Hippocampal formation (tissue), 2 donors: ENCODE measurements at places on chromosomes 1 and 21.

DNA sequence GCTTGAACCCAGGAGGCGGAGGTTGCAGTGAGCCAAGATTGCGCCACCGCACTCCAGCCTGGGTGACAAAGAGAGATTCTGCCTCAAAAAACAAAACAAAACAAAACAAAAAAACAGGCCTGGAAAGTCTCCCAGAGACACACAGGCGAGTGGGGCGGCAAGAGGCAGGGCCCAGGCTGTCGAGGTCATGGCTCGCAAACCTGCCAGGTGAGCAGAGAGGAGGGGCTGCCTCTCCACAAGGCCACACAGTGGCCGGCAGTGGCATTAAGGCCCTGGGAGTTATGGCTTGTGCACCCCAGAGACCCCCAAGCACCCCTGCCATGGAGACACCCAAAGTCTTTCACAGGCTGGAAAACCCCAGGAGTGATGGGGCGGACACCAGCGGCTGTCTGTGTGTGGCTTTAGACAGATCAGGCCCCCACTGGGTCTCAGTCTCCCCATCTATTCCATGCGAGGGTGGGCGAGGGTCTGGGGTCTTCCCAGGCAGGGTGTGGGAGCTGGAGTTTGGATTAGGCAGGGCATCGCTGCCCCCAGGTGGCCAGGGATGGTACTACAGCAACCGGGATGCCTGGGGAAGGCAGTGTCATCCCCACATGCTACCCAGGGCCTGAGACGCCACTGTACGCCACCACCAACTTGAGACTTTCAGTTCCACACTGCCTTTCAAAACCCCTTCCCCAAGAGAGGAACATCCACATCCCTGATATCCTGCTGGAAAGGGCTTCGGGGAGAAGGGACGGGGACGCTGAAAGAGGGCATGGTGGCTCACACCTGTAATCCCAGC is 7.3 kb upstream of the CTRC start:
- no peak for DNase-seq

DNA sequence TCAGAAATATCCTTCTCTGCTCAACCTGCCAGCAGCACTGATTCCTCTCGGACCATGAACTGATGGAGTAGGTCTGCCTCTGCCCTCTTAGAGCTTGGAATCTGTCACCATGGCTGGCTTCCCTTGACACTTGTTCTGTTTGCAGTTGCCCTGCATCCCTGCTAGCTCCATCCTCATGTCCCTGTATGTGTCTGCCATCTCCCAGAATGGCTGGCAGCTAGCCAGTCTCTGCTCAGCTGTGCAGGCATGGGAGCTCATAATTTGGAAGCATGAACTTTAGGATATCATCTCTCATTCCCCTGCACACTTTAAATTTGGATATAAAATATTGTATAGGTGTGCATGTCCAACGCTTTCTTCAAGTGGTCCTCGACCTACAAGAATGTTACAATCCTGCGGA is 95.4 kb downstream of the C1orf94 start:
- no peak for DNase-seq

- no peak for DNase-seq
Measured at GRCh38 chr1:5997316-5997715, 5.1 kb upstream of the NPHP4 start.

- DNase-seq: no peak
Measured at GRCh38 chr1:225476100-225476511, 48.3 kb upstream of the LBR start.

GRCh38 chr1:160056648-160057169 is 13.3 kb downstream of the KCNJ10 start:
- DNase-seq: no peak

- DNase-seq: no peak
Measured at GRCh38 chr21:43354026-43354420, 72.9 kb downstream of the SIK1 start.

GRCh38 chr1:35857830-35858229 is 25.2 kb upstream of the AGO1 start:
- peak; percentile 26 for DNase-seq

DNA sequence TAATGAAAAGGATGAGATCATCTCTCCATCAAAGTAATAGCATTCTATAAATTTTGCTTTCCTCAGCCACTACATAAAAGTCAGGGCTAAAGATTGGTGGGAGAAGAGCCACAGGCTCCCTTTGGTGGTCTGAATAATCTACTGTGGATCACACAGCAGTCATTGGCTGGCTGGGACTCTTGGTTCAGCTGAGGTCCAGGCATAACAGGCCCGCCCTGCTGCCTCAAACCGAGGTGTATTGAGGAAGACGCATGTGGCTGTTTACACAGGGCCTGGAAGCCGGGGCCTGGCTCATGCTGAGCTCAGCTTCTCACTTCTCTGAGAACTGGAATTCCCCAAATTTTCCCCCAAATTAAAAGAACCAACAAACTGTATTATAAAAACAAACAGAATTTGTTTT is 139.2 kb downstream of the PTPRC start:
- DNase-seq: no peak

DNA sequence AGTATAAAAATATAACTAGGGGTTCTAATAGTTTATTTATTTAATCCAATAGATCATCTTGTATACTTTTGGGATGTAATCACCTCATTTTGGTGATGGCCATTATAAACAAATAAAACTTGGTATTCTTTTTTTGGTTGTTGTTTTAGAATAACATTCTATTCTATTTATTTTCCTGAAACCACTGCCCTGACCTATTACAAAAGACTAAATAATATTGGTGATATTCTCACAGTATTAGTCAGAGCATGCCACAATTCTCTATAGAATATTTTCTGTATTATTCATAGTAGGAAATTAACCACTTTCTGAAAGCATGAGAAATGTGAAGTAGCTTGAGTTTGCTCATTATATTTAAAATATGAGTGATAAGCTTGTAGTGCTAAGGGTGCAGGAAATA is 54.1 kb upstream of the LRRC7 start:
- no peak for DNase-seq

DNA sequence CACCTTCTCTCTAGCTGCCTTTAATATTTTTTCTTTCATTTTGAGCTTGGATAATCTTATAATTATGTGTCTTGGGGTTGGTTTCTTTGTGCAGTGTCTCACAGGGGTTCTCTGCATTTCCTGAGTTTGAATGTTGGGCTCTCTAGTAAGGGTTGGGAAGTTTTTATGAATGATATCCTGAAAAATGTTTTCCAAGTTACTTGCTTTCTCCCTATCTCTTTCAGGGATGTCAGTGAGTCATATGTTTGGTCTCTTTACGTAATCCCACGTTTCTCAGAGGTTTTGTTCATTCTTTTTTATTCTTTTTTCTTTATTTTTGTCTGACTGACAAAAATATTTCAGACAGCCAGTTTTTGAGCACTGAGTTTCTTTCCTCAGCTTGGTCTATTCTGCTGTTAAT is 55.4 kb upstream of the CCDC190 start:
- no peak for DNase-seq

DNA sequence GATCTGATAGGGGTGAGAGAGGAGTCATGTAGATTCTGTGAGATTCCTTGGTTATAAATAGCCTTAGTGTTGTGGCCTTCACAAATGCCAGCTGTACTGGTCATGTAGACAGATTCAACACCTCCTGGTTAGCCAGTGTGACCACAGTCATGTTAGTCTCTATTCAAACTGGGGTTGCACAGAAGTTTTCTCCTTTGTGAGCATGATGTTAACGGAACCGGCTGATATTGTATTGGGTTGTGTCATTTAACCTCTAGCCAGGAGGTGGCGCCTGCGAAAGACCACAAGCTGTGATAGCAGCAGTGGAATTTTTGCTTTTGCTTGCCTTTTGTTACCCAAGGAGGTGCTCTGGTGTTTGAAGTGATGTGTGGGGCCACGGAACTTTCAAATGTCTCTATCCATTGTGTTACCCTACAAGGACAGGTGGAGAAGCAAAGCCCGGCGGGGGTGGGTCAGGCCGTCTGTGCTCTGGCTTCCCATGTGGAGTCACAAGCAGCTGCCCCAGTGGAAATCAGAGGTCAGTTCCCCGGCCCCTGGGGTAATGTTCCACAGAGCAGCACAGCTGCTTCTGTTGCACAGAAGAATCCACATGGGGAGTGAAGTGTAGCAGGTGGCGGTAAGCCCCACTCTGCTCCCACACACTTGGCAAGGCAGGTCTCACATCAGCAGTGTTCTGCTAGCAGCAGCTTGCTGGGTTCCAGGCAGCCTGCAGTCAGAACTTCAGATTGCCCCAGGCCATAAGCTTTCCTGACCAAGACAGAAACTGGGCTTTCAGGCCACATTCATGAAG is 112.6 kb downstream of the ADAMTS1 start:
- peak; percentile 26 for DNase-seq

GRCh38 chr1:179826626-179827280 is 50.9 kb downstream of the TOR1AIP2 start:
- DNase-seq: no peak

DNA sequence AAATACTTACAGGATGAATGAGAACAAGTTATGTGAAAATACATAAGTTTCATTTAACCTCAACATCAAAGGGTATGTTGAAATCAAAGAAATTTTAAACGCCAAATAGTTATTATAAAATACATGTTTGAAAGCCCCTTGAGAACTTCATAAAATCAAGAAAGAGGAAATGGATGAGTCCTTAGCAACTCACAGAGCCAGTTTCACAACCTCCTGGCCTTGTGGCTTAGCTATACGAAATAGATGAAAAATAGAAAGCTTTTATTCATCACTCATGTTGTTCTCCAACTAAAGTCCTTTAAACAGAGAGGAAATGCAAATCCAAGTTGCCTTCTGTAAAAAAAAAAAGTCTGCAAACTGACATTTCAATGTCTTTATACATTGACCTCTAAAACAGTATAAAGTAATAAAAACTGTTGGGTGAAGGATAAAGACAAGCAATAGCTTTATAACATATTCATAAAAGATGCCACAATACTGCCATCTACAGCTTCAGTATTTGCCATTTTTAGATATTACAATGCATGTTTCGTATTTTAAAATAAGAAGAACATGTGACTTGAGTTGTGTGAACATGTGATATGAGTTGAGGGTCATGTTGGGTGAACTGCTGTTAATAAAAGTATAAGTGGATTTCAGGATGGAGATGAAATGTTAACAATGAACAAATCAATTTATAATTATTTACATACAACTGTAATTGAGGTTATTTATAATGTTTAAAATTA is 847.8 kb downstream of the MRPL39 start:
- DNase-seq: no peak

- DNase-seq: no peak
Measured at GRCh38 chr1:240099329-240099728, 7.6 kb downstream of the FMN2 start.

- DNase-seq: no peak
Measured at GRCh38 chr1:2561446-2561845, 5.3 kb downstream of the TNFRSF14 start.

GRCh38 chr21:41037212-41037611 is 130.7 kb upstream of the BACE2 start:
- no peak for DNase-seq
